Stimulated activated CD8-positive, alpha-beta memory T cell treated with anti-CD3 and anti-CD28 coated beads, Interleukin-2, amount 100 ng/mL, for 1 hour (primary cell): ENCODE measurements at places on chromosomes 5 and 9.

DNA sequence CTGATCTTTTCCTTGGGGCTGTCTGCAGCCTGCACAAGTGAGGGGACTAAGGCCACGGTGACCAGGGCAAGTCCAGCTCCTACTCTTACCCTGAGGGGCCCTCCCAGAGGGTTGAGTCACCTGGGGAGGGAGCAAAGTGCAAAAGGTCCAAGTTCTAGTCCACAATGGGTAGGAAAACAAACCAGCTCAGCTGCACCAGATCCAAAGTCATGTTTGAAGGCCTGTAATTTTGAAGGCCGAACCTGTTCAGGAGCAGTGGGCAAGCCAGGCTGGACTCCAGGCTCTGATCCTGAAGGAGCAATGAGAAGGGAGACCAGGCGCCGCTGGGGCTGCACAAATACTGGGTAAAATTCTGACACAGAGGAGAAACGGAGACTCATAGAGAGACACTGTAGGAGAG, 15.8 kb upstream of the TCF7 start:
- no peak for DNase-seq

GRCh38 chr5:154403234-154403633, 42.6 kb upstream of the SAP30L start:
- no peak for DNase-seq

DNA sequence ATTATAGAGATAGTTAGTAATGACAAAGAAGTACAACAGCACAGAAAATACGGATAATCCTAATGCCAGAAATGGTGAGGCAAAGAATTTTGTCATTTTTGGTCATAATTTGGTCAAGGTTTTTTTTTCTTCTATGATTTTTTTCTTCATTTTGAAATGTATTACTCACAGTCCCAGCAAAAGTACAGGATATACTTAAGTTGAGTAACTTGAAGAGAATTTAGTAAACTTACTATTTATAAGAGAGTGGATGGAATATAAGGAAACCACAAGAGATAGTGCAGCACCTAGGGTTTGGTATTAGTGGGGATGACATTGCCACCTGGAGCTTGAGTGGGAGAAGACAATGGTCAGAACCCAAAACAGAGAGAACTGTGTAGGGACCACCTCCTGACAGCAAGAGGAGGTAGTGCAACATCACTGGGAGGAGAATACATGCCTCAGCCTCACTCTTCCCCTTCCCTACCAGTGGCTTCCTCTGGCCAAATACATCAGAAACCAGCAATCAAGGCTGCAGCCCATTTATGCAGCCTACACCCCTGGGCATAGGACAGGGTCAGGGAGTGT, 434.5 kb upstream of the TRPC7 start:
- no peak for DNase-seq

DNA sequence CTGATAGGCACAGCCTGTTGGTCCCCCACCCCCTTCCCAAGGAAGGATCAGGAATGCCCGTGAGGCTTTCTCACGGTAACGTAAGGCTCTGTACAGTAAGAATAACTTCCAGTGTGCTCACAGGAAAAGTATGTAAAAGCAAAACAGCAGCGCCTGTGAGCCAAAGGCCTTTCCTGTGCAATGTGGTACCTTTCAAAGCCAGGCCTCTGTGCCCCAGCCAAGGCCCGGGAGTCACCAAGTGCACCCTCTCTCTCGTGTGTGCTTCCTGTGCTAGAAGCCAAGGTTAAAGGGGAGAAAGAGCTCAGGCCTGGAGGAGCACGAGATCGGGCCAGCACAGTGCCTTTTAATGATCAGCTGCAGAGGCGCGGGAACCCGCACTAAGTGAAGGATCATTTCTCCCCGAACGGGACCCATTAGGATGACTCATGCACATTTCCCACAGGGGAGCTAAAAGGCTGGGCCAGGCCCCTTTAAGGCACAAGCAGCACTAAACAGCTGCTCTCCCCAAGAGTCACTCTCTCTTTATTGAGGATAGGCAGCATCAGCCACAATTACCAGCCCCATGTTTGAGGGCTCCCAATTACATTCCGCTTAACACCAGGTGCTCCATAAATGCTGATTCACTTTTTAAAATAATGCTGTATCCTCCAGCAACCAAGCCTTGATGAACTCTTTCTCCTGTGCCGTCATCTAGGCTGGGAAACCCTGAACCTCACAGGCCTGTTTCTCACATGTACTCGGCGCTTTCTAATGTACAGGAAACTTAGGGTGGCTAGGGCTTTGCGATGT, 42.8 kb downstream of the SHB start:
- no peak for DNase-seq

GRCh38 chr5:81395262-81395661, 1.3 kb upstream of the ACOT12 start:
- no peak for DNase-seq

DNA sequence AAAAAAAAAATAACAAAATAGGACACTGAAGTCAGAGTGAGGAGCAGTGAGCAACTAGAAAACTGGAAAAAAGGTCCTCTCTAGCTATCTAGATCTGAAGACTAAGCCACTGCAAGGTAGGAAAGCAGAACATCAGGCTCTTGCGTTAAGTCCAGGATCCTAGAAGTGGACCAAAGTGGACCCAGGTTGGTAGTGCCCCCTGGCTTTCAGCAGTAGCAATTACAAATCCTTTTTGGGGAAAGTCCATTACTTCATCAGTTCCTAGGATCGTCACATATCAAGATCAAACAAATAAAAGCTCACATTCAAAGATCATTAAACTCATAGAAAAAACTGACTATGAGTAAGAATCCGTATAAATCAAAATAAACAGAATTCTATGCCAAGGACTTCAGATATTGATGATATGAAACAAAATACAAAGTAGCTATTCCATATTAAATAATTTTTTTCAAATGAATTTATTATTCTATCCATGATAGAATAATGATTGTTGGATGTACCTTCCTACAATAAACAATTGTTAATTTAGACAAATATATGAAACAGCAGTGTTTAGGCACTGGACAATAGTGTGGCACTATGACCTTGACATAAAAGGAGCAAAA, 6.5 kb upstream of the RICTOR start:
- no peak for DNase-seq

GRCh38 chr5:135683189-135683588, 104.4 kb upstream of the CXCL14 start:
- DNase-seq: no peak

- no peak for DNase-seq
These were observed 36.7 kb upstream of the ZSWIM6 start for GRCh38 chr5:61295365-61295764.

GRCh38 chr5:96747720-96748119, 60.0 kb downstream of the ERAP1 start:
- no peak for DNase-seq

GRCh38 chr5:115246361-115246991, 16.2 kb downstream of the PGGT1B start:
- no peak for DNase-seq

- no peak for DNase-seq
These were observed 2075.3 kb upstream of the C9orf72 start for GRCh38 chr9:29648601-29649000.

GRCh38 chr5:153896117-153896516, 142.6 kb downstream of the FAM114A2 start:
- DNase-seq: no peak

GRCh38 chr9:124199474-124199873, 58.3 kb upstream of the NEK6 start:
- no peak for DNase-seq
